GM19239 (cell line): ENCODE measurements at places on chromosomes 16 and 17.

DNA sequence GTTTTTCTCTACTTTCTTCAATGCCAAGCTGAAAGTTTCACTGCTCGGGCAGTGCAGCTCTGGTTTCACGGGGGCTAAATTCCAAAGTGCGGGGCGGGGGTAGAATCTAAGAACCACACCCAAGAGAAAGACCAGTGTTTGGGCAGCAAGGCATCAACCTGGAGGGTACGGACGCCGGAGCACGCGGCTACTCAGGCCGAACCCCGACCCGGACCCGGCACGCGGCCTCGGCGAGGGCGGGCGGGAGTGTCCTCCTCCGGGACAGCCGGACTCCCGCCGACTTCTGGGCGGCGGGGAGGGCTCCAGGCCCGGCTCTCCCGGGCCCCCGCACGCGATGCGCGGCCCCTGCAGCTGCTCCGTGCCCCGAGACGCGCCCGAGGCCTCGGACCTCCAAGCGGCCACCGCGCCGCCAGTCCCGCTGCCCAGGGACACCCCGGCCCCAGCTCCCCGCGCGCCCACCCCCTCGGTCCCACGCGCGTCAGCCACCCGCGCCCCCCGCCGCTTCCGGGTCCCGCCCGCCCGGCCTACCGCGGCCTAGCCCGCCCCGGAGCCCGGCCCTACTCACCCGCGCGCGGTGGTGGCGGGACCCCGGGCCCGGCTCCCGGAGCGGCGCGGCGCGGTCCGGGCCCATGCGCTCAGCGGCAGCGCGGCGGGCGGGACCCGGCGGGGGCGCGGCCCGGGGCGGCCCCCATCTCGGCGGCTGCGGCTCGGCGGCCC lies 561 bp downstream of the AXIN1 start:
- DNase-seq, result no peak

DNA sequence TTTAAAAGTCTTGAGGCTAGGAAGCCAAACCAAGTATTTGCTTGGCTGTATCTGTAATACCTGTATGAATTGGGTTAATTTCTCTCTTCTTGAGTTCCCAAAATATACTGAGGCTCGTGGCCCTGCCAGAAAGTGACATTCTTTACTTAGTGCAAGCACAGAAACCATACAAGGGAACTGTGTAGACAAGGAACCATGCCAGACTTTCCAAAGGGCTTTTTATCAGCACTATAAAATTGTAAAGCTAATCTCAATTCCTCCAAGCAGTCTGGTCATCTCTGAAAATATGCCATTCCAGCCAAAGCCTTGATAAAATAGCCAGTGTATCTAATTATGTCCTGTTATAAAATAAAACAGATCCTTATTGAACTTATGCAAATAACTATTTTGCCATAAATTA lies 7.2 kb upstream of the CRYM start:
- DNase-seq, result no peak

- no peak for DNase-seq
These were observed at the start of gene ALOX15B for GRCh38 chr17:8038954-8039610. Gene ALOX15B (plus strand): TSS chr17:8039059. CDS start chr17:8039156, 97 bp downstream.

GRCh38 chr17:44655983-44656710 lies at the start of gene MEIOC:
Gene MEIOC (plus strand): TSS chr17:44656468. CDS start chr17:44656614, 146 bp downstream.
- peak; percentile 21 for DNase-seq

DNA sequence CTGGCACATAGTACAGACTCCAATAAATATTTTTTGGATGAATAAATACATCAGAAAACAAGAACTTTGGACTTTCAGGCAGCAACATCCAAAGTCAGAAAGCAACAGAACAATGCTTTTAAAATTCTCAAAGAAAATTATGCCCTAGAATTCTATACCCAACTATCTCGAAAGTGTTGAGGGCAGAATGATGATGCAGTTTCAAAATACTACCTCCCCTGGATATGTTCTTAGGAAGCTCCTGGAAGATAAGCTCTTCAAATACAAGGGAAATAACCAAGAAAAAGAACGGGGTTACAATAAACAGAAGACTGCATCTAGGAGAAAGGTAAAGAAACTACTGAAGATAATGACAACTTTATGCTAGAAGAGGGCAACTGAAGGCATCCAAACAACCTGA lies 11.0 kb downstream of the SIAH1 start:
- no peak for DNase-seq

GRCh38 chr17:5759501-5759925 lies 175.2 kb upstream of the NLRP1 start:
- DNase-seq, result no peak

- DNase-seq, result no peak
These were observed 93.7 kb downstream of the CHD9NB start for GRCh38 chr16:52958951-52959350.
